Activated T-cell treated with anti-CD3 and anti-CD28 coated beads, Interleukin-2, amount 50 U/mL, for 24 hours (primary cell): ENCODE measurements at places on chromosomes 3 and 15.
A peak's percentile ranks its signal among the peaks of the same experiment; 100 is the strongest.

DNA sequence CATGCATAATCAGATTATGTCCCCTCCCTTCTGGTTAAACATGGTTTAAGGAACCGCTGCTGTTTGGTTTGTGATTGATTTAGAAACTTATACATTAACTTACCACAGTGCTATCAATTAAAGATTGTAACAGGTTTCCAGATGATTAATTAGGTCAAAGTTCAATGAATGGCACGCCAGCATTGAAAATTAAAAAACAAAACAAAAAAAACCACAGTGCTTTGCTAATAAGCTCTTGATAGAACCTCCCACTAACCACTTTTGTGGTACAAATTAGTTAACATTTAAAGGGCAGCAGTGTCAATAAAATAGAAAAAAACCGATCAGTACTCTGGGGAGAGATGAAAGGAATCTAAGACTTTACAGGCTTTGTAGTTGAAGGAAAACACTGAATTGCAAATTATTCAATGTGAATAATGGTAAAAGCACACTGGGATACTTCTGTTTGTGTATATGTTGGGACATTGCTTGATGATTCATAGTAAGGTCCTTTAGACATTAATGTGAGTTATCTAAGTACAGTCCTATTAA, 7.6 kb upstream of the C3orf38 start:
- DNase-seq, result no peak

DNA sequence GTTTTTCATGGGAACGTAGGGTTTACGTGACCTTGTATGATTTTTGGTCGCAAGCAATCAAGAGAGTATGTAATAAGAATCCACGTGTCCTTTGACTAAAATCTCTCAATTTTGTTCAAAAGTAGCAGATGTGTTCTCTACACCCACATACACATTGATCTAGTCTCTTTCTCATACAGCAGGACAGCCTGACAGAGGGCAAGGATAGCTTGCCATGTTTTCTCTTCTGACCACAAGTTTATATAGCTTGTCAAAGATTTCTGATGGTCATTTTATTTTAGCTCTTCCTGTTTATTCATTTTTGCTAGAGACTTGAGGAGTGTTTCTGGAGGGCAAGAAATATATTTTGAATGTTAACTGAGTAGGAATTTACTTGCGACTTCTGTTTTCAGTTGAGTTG, 570.2 kb upstream of the ALCAM start:
- DNase-seq, result no peak

DNA sequence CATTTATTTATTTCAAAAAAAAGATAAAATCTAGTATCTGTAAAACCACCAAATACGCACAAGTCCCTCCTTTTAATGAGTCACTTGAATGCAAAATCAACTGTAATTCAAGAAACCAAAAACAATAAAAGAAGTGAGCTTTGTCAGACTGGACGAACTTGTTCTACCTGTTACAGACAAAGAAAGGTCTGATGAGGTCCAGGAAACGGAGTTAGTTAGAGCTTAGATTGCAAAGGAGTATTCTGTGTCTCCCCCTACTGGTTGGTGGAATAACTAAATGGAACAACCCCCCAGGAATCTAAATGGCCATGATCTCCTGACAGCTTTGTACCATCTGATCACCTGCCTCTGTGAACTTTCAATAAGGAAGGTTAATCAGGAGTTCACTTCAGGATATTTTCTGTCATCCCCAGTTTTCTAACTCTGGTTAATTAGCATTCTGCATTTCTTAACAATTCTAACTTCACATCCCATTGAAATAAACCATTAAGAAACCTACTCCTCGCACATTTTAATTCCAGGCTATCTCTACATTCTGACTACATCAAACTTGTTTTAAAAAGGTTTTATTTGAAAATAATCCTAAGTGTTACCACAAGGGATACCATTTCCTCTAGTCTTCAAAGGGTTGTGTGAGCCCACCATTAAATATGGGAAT, 333.0 kb upstream of the SATB1 start:
- no peak for DNase-seq

GRCh38 chr3:113251817-113252216, 40.5 kb downstream of the BOC start:
- DNase-seq, result no peak

- DNase-seq, result no peak
These were observed 9.4 kb upstream of the RPL24 start for GRCh38 chr3:101695779-101696372.

- no peak for DNase-seq
These were observed 5.9 kb downstream of the CDCP1 start for GRCh38 chr3:45140141-45140769.

DNA sequence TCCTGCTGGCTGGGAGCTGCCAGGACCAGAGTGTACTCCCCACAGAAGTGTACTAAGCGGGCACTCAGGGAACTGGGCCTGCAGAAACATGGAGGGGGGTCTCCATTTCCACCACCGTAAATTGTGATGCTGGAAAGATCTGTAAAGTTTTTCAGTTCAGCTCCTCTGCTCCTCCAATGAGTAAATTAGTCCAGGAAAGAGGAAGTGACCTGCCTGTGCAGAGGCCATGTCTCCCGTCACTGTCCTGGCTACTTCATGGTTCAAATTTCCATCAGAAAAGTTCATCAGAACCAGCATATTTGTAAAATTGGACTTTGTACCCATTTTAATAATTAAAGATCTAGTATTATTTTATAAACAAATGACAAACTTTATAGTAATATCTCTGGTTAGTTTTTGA, 226.7 kb upstream of the THBS1 start:
- no peak for DNase-seq

DNA sequence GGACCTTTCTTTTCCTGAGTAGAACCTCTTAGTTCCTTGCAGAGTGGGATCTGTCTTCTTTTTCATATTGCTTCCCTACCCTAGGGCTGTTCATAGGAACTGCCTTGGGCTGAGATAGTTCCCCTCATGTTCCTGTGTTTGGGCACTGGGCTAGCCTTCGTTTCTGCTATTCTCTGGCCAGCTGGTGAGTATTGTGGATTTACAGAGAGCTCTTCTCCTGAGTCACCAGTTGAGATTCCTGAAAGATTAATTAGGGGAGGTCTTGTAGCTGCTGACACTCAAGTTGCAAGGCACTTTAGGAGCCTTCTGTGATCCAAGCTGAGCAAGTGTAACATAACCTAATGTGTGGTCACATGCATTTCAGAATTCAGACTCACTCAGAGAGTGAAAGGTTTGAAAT, 30.7 kb downstream of the CHD2 start:
- DNase-seq, result no peak

DNA sequence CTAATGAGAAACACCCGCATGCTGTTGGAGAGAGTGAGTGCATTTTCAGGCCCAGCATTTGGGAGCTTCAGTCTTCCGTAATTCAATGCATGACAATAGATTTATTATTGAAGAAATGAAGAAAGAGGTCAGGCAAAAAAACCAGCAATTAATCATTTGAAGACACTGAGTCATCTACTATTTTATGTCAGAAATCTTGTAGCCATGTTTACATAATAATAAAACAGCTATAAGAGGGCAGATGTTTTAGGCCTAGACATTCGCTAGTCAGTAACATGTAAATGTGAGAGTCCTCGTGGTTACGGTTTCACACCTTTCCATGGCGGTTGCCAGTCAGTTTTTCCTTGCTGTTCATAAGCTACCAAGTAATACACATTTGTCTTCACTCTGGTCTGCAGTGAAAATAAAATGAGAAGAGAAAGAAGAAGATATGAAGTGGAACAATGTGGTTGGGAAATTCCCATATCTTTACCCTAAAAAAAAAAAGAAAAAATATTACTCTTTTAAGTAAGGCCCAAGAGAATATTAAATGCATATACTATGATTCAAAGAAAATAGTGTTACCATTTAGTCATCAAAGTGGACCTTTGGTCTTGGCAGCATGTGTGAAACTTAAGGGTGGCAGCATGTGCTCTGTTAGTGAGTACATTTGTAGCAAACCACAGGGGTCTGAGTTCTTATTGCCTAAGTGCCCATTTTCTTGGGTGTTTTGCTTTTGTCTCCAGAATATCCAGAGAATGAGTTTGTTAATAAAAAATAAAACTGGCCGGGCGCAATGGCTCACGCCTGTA, 140.5 kb upstream of the TBL1XR1 start:
- peak; percentile 74 for DNase-seq

GRCh38 chr3:191363221-191363620, 32.9 kb upstream of the UTS2B start:
- no peak for DNase-seq

- DNase-seq, result no peak
These were observed 95.2 kb downstream of the PLSCR2 start for GRCh38 chr3:146374146-146374545.

DNA sequence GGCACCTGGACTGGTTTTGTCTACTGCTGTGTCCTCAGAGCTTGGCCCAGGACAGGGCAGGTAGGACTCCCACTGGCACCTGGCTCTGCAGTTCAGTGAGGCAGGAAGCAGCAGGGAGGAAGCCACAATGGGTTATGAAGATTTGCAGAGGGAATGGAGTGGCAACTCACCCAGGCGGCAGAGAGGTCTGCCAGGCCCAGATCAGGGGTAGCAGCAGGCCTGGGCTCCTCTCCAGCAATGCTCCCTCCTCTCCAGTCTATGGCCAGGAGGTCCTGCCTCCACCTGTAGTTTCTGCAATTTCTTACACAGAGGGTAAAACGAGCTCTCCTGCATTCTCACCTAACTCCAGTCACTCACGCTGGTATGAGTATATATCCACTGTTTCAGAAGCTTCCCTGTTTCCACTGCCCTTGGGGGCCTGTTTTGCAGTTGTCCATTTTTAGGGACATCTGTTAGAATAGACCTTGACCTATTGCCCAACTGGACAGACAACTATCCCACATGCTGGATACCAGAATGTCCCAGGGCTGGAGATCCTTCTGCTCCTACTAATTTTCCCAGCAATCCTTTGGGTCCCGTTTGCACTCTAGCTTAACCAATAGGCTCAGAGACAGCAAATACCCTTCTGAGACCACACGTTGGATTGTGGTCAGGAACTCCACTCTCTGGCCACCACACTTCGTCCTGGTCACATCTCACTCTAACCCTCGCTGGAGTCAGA, 35.2 kb downstream of the HMCES start:
- peak; percentile 46 for DNase-seq

DNA sequence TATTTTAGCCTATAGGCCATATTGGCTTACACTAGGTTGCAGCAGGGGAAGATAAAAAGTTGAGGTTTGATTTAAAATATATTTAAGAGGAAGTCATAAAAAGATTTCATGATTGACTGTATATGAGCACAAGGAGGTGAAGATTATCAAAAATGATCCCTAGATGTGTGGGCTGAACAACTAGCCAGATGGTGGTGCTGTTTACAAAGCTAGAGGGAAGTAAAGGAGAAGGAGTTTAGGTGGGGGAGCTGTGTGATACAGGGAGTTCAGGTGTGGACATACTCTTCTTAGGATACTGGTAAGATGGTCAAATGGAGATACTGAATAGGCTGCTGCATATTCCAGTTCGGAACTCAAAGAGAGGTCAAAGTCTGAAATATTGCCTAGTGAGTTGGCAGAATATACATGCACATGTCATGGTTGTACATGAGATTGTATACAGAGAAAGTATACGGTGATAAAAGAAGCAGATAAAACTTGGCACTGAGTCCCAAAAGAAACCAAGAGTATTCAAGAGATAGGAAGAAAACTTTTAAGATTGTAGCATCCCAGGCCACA, 727.8 kb downstream of the NLGN1 start:
- DNase-seq, result no peak

DNA sequence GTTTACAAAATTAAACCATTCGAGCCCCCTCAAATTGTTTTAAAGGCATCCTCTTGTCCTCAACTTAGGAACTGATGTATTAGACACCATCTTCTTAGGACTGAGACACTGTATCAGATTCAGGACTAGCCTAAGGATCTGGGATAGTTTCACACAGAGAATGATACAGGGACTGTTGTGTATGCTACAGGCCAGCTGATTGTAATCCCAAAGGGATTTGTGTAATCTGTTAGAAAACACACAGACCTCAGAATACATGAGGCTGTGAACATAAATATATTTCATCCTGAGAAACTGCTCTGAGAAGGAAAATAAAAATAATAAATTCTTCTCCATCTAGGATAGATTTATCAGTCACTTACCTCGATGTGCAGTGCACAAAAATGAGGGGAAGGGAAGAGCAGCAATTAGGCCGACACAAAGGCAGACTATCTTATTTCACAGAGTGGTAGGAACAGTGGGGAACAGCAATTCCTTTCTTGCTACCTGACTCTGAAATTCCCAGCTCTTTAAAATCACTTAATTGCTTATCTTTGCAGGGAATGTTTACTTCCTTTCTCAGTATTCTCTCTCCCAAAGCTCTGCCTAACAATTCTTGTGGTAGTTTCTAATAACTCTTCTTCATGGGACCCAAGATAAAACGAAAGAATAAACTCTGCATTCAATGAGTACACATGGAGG, 322.5 kb downstream of the MAGI1 start:
- DNase-seq, result no peak

DNA sequence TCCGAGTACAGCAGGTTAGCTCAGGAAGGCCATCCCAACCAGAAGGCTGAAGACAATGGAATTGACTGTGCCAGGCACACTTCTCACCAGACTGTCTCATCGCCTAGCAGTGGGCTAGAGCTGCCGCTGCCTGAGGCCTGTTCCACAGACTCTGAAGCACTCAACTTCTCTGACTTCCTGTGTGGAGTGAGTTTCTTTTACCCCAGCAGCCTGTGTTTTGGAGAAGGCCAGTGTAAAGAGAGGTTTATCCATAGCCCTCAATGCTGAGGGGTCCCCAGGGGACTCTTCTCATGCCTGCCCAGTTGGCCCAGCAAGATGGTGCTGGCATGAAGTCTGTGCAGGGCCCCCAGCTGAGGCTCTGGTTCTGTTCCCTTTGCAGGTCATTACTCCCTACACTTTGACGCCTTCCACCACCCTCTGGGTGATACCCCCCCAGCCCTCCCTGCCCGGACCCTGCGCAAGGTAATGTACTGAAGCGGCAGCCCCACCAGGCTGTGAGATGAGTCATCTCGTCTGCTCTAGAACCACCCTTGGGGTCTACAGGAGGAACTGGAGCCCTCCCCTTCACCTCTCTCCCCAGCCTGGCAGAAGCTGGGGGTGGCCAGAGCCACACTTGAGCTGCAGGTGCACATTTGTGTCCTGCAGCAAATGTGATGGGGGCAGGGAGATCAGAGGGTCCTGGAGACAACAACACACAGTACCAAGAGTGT, 5.2 kb upstream of the MANF start:
- DNase-seq, result peak; percentile 28
